ENCODE measurements at places on chromosomes 12 and 14. TPM values are rescaled to one million over a fixed set of nuclear protein-coding genes. Genes with fewer than 3 reads are reported as not detected.

The CCNT1 gene
- 42.0 TPM for total RNA-seq

The TMEM233 gene
- total RNA-seq, result not detected

- DNase-seq, result no peak
These were observed 48.0 kb downstream of the ZFYVE1 start for GRCh38 chr14:72978856-72979255.

DNA sequence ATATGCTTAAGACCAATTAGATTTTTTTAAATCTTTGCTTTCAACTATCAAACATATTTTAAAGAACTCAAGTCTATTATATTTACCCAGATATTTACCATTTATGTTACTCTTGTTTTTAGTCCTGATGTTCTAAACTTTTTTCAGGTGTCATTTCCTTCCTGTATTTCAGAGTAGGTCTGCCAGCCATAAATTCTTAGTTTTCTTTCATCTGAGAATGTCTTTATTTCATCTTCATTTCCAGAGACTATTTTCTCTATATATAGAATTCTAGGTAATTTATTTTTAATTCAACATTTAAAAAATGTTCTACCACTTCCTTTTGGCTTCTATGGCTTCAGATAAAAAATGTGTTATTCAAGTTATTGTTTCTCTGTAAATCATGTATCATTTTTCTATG is 218.2 kb upstream of the AMIGO2 start:
- no peak for DNase-seq
